ENCODE measurements at places on chromosomes 1 and 21.

DNA sequence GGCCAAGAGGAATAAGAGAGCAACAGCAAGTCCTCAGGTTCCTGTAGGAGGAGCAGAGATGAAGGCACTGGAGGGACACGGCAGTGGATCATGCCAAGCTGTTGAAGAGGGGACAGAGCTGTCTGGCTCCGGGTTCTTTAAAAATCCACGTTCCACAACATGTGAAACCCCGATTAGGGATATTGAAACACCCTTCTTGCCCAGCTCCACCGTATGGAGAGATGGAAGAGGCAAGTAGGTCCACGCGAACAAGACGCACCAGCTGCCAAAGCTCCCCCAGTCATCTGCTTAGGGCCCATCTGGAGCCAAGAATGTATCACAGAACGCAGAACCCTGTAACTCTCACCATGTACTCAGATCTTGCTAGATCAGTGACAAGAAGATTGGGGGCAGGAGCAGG, 3.9 kb downstream of the C1orf198 start:
- no peak for DNase-seq

- no peak for DNase-seq
Observed at GRCh38 chr21:38869946-38870345, 64.2 kb downstream of the ETS2 start.

- peak; percentile 77 for DNase-seq
Observed at GRCh38 chr1:169348383-169349036, 19.1 kb downstream of the NME7 start.

- DNase-seq, result no peak
Observed at GRCh38 chr1:44587796-44588460, 86.4 kb downstream of the TMEM53 start.

DNA sequence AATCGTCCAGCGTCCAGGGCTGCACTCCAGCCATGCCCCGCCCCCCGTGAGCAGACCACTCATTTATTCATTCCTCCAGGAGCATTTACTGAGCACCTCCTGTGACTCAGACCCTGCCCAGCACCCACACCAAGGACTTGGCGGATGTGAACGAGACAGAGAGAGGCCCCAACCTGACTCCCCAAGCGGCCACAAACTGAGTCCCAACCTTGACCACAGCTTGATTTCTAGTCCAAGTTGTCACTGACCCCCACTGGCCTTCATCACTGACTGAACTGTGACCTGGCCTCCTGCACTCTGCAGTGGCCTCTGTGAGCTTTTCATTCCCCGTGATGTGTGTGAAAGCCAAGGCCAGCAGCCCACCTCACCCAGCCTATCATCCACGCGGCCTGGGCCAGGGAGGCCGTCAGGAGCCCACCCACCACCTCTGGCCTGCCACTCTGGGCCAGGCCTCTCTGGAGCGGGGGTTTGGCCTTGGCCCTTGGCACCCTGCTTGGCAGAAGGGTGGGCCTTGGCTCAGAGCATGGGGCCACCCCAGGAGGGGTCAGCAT, 19.3 kb upstream of the RUNX3 start:
- peak; percentile 72 for DNase-seq

DNA sequence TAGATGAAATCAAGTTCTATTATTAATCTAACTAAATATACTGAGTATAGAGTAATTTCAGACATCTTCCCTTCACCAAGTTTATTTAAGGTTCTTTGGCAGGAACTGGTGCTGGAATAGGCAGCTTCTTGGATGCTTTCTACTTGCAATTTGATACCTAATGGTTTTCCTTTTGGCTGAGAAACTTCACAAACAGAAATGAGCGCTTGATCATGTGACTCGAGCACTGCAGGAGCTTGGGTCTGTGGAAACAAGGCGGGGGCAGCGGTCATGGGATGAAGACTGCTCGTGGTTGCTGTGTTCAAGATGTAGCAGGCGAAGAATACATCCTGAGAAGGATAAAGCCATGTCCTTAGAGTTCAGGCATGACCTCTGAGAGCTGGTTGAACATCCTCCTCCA, 136.8 kb downstream of the PTPRC start:
- peak; percentile 33 for DNase-seq

DNA sequence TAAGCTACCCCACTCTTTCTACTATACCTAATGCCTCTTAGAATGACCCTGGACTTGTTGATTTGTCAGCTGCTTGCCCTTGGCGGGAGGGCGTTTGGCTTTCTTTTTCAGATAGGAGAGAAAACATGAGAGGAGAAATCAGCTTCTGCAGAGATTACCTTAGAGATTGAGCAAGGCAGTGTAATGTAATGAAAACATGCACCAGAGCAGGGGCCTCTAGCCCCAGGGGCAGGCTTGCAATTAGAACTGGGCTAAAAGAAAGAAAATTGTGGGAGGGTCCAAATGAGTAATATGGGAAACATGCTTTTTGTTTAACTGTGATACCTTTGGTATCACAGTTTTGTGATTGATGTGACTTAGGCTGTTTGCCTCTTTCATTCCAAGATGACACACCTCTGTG, 89.7 kb downstream of the PBX1 start:
- DNase-seq, result peak; percentile 49

GRCh38 chr1:39378377-39378776, 113.1 kb upstream of the BMP8A start:
- peak; percentile 80 for DNase-seq

DNA sequence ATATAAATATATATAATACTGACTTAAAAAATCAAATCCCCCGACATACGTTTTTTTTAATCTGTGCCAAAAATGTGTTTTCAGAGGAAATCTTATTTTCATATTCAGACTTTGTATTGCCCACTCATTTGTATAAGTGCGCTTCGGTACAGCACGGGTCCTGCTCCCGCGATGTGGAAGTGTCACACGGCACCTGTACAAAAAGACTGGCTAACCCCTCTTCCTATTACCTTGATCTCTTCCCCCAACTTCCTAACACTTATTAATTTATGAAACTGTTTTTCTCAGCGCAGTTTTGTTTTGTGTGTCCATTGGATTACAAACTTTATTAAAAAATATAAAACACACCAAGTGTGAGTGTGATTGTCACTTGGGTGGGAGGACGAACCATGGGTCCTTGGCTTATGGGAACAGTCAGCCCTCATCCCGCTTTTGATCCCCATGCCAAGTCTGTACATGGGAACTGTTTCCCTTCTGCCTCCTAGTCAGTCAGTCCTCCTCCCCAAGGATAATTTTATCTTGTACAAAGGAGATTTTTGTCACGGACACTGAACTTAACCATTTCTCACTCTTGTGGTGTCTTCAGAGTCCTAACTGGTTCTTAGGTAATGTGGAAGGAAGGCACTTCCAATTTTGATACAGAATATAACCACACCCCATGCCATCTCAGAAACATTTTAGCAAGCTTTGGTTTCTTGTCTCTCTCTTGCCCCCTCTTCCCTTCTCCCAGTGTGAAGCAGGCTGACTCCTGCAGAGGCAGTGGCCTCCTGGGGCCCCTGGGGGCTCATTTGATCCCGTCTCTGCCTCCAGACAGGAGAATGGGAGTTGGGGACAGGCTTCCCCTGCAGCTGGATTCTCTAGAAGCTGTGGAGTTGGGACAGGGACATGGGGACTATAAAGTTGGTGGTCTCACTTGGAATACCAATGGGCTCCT, 35.5 kb downstream of the ZBTB17 start:
- no peak for DNase-seq

DNA sequence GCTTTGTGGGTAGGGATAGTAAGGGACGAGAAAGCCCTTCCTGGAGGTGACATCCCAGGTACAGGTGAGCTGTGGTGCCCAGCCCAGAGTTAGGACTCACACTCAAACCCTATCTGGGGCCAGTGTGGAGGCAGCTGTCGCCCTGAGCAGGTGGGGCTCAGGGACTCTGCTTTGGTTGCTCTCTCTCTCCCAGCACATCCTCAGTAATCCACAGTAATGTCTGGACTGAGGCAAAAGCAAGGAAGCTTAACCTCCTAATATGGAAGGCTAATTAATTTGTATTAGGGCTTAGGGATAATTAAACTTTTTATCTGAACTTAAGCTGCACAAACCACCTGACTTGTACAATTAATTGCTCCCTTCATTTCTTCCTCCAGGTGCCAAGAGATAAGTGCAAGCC, 38.2 kb downstream of the DDX20 start:
- DNase-seq, result no peak

- DNase-seq, result peak; percentile 59
Observed at GRCh38 chr1:240705579-240705978, 93.6 kb upstream of the GREM2 start.
